COLO829 (cell line): ENCODE measurements at places on chromosomes 6 and 20.

DNA sequence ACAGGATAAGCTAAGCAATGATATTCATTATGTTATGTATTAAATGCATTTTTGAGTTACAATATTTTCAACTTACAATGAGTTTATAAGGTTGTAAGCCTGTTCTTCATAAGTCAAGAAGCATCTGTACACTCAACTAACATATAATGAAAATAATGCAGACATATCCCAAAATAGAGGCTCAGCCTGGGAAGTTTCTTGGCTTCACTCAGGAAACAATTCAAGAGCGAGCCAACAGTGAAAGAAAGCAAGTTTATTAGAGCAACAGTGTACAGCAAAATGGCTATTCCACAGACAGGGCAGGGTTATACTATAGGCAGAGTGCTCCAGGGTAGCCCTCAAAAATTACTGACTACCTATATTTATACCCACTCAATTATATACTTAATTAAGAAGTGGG is 1581.8 kb downstream of the HACE1 start:
- no peak for DNase-seq

GRCh38 chr6:75135450-75135849 is 70.4 kb downstream of the COL12A1 start:
- DNase-seq: no peak

- DNase-seq: no peak
Observed at GRCh38 chr20:11849976-11850670, 67.6 kb upstream of the BTBD3 start.

- DNase-seq: no peak
Observed at GRCh38 chr6:62669831-62670230, 383.8 kb upstream of the KHDRBS2 start.
